Aorta (tissue), 5 donors: ENCODE measurements at places on chromosomes 6 and 20.

DNA sequence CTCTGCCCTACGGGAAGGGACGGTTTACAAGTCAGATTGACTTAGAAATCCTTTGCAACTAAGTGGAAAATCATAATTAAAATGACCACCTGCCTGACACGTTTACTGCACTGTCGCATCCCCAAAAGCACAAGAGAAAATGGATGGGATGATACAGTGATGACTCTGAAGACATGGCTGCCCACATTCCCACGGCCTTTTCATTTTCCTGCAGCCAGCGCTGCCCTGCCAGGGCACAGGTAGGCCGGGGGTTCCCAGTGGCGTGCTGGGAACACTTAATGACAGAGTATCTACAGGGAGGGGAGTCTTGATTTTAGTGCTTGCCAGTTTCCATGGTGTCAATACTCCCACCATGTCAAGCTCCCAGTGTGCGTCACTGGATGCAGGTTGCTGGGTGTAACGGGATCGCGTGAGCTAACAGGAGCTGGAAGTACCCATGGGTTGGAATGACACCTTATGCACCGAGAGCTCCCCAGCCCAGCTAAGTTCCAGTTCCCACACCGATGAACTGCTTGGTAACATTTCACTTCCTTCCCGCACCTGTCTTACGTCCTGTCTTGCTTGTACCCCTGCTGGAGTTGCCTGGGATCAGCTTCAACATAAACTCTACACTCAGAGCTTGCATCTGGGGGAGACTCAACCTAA is 129.0 kb downstream of the ANKRD60 start:
- no peak for DNase-seq

GRCh38 chr6:151870375-151870774 is 62.9 kb downstream of the ESR1 start:
- no peak for DNase-seq

GRCh38 chr20:24361541-24361940 is 107.9 kb upstream of the SYNDIG1 start:
- DNase-seq: no peak

DNA sequence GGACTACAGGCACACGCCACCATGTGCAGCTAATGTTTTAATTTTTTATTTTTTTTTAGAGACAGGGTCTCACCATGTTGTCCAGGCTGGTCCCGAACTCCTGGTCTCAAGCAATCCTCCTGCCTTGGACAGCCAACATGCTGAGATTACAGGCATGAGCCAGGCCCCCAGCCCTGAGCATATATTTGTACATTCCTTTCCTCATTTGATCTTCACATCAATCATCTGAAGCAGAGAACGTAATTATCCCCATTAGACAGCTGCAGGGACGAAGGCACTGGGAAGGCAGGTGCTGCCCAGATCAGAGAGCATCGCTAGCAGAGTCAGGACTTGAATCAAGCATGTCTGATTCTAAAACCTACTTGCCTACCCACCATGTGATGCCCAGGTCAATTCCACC is 41.0 kb upstream of the SIRPA start:
- DNase-seq: no peak
